Neuronal stem cell (in vitro differentiated cells): ENCODE measurements at places on chromosomes 6 and 20.

DNA sequence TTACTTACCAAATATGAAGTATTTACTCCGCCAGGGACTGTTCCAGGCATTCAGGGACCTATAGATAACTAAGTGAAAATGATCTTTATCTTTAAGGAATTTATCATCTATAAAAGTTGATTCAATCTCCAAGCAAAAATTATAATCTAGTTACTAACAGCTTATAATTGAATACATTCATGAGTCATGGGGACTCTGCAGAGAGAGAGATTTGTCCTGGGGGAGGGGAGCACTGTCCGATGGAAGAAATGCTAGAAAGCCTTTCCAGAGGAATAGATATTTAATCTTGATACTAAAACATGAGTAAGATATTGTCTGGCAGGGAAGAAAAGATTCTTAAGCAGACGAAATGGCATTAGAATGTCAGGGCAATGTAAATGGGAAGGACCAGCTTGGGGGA lies 139.3 kb downstream of the CD164 start:
- DNase-seq: no peak

DNA sequence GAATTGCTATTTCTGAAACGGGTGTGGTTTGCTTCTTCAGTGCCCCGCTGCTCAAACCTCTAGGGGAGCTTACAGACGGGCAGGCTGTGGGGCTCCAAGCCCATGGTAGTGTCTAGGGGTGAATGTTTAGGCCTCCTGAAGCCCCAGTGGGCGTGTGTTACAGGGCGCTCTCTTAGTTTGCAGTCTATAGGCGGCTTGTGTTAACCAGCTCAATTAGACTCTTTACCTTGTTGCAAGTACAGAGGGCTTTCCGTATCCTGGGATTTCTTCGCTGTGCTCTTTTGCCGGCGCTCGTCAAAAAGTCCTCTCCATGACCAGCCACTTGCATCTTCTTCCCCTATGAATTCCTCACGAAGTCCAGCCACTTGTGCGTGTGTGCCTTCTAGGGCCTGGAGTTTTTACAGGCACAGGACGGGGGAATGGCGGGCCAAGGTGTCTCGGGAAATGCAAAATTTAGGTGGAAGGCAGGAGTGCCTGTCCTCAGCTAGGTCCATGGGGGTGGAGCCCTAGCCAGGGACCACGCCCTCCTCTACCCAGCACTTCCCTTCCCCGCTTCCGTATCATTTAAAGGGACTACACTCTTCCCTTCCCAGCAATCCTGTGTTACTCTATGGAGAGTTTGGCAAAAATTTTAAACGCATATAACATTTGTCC lies 94.5 kb downstream of the HTR1B start:
- no peak for DNase-seq

DNA sequence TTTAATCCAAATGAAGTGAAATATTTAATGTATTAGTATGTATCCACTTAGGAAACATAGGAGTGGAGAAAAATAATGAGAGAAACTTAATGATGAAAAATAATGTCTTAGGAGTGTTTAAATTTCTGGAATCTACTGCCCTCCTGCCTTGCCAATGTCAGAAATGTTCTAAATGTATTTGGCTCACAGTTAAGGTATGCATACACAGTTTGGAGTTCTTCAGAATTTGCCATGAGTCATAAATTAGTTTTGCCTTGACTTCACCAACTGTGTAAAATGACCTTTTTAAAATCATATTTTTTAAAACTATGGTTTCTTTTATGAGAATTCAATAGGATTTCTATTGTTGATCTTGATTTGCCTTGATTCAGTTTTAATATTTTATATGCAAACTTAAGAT lies 191.7 kb upstream of the HSF2 start:
- DNase-seq: no peak

GRCh38 chr6:147514831-147515230 lies 6.3 kb downstream of the SAMD5 start:
- no peak for DNase-seq

DNA sequence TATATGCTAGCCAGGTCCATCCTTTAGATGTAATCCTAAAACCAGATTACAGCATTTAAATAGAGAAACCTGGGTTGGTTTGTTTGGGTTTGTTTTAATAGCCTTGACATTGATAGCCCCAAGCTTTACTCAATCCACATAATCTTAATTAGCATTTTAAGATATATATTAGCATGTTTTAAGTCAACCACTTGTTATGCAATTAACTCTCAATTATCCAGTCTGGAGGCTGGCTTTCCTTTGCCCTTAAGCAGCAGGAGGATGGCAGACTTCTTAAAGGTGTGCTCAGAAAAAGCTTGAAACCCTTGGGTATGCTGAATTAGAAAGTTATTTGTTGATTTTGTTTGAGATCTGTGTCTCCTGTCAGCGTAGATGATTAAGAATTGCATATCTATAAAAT lies 46.3 kb upstream of the SMIM28 start:
- DNase-seq: no peak

DNA sequence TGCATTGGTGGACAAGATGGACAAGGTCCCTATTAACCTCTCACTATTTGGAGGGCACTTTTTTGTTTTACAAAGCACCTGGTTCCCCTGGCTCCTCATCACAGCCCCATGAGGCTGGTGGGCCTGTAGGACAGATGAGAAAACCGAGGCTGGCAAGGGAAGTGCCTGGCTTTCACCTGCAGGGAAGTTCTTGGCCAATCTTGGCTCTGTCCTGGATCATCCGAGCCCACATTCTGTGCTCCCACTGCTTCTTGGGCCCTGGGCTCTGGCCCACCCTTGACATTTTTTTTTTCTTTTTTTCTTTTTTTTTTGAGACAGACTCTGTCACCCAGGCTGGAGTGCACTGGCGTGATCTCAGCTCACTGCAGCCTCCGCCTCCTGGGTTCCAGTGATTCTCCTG lies 14.7 kb downstream of the SLC13A3 start:
- DNase-seq: no peak

GRCh38 chr6:168929871-168930450 lies 323.7 kb downstream of the THBS2 start:
- no peak for DNase-seq

DNA sequence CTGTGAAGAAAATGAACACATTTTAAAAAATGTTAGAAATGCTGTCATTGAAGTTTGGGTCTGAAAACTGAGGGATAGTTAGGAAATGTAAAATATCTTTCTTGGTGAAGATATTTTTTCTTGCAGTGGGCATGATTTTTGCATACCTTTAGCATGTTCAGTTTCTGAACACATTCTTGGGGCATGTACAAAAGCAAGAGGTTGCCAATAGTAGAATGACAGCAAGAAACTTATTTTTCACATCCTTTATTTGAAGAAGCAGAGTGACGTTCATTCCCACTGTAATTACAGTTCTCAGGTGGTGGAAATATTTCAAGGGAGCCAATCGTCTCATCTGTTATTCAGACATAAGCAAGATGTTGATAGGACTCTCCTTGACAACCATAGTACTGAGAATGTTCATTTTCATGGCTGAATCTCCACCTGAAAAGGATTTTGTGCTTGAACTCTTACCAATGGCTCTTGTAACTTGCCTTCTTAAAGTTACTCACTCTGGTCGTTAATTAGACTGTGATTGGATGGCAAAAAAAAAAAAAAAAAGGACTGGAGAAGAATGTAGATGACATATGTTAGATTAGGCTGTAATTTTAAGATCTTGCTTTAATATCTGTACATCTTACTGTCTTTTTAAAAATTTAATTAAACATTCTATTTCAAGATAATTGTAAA lies 74.4 kb downstream of the DOK5 start:
- DNase-seq: no peak

DNA sequence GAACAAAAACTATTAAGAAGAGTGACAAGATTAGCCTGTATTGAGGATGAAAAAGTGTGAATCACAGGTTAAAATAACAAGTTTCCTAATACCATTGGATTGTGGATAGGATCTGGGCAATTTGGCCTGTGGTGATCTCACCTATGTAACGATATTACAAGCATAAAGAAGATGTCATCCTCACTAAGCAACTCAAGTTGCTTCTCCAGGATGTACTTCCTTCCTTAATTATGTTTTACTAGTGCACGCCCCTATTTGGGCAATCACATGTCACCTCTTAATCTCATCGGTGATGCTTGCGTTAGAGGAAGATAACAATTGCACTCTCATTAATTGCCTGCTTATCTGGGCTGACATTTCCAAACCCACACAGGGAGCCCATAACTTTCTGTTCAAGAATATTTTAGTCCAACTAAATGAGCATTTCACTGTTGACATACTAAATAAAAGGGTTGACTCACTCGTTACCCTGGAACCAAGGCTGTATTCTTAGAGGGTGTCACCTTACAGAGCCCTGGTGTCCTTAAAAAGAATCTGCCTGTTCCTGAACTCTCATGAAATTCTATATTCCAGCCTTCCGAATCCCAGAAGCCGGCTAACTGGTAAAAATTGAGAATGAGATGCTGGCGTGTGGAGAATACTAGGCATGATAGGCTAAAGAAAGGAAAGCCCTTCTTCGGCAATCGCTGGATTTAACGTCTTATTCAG lies 88.2 kb upstream of the ATXN1 start:
- DNase-seq: no peak

GRCh38 chr6:128079021-128079420 lies 178.2 kb upstream of the THEMIS start:
- no peak for DNase-seq

DNA sequence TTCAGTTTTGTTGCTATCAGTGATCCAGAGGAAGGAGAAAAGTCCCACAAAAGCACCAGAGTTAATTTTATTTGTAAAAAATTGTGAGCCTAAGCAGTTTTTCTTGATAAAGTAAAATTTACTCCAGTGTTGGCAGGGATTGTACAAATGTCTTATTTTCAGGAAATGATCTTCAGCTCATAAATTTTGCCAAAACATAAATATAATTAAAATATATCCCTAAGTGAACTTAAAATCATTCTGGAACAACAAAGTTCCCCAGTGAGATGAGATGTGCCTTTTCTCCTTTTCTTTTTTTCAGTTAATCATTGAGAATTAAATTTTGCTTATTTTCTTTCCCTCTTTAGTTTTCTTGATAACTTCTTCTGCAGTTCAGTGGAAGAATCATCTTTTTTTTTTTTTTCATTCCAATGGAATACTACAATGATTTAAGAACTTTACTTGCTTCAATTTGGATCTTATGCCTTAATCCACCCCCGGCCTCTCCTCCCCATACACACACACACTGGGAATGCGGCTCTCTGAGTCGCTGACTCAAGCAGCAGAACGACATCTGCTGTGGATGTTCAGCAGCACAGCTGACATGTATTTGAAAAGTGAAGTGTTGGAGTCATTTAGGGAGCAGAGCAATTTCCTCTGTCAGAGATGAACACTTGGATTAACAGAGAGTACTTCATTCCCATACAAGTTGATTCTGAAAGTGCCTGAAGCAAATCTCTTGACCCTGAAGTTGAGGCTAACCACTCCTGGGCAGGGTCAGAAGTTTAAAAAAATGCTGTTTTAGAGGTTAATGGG lies 27.7 kb upstream of the LAMA4 start:
- DNase-seq: no peak

DNA sequence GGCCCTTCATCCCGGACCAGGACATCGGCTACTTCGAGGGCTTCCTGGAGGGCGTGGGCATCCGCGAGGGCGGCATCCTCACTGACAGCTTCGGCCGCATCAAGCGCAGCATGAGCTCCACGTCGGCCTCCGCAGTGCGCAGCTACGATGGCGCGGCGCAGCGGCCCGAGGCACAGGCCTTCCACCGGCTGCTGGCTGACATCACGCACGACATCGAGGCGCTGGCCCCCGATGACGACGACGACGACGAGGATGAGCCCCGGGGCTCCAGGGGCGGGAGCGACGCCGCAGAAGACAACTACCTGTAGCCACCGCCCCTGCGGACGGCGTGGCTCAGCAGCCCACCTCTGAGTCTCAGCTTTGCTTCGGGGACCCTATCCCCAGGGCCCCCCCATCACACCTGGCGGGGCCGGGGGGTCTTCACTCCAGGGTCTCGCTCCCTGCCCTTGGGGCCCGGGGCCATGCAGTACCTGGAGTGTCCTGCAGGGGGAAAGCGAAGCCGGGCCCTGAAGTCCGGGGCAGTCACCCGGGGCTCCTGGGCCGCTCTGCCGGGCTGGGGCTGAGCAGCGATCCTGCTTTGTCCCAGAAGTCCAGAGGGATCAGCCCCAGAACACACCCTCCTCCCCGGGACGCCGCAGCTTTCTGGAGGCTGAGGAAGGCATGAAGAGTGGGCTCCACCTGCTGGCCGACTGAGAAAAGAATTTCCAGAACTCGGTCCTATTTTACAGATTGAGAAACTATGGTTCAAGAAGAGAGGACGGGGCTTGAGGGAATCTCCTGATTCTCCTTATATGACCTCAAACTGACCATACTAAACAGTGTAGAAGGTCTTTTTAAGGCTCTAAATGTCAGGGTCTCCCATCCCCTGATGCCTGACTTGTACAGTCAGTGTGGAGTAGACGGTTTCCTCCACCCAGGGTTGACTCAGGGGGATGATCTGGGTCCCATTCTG lies 20.8 kb upstream of the HCK start:
- DNase-seq: peak; percentile 84

DNA sequence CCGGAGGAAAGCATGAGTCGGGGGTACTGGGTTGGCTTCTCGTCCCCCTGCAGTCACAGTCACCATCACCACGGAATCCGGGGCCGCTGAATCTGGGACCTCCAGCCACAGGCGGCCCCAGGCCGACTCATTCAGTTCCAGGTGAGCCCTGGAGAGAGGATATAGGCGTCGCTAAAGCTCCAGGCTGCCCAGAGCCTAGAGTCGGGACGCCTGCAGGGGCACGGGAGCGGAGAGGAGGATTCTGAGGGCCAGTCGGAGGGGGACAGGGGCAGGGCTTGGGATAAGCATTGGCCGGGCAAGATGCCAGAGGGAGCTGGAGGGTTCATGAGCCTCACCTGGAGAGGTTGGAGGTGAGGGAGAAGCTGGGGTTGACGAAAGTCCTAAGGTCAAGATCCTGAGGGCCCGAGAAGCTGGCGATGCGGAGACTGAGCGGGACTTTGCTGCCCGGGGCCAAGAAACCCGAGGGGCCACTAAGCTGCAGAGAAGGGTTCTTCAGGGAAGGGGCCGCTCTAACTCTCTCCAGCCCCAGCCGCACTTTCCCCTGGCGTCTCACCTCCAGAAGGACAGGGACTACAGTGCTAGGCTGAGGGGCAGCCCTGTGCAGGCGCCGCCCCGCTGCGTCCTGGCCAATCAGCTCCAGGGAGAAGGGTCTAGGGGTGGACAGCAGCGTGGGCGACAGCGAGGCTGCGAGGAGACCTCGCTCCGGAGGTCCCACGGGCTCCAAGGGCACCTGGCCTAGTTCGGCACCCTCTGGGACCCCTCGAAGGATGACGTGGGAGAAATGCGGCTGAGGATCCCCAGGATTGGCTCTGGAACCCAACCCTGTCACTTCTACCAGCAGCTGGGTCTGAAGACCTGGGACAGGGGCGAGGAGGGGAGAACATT lies 3.7 kb downstream of the SAPCD1 start:
- no peak for DNase-seq

DNA sequence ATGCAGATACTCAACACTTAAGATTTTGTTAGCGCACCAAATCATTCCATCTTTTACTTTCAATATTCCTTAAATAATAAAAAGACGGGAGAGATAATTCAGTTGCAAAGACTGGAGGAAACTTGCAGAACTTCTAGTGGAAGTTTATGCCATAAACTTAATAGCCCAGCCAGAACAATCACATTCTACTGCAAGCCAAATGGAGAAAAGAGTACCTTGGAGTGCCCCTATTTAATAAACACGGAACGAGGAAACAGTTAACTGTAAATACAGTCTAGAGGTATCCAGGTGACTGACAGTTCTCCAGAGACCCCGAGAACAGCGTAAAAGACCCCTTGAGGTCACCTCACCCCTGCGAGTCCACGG lies 635 bp downstream of the SLC35B3 start:
- DNase-seq: no peak
